GM03348 (cell line): ENCODE measurements at places on chromosomes 16 and 17.

GRCh38 chr17:13572581-13572980, 29.1 kb downstream of the HS3ST3A1 start:
- no peak for DNase-seq

DNA sequence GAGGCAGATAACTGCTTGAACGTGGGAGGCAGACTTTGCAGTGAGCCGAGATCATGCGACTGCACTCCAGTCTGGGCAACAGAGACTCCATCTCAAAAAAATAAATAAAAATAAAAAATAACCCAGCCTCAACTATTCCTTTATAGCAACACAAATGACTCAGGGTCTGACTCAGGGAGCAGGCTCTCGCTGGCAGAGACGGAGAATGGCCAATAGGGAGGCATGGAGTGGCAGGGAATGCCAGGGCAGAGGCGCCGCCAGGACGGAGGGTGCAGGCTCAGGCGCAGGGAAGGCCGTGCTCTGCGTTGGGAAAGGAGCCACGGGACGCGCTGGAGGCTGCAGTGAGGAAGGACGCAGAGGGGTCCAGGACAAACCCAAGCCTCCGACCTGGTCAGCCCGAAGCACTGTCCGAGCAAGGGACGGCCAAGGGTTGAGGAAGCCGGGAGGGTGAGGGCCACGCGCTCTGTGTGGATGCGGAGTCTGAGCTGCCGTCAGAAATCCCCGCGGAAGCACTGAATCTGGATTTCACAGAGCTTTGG, 40.3 kb downstream of the PKD1 start:
- DNase-seq: no peak

GRCh38 chr16:11691235-11691634, 23.0 kb downstream of the SNN start:
- no peak for DNase-seq

- no peak for DNase-seq
Observed at GRCh38 chr17:61757168-61757567, 106.2 kb downstream of the BRIP1 start.

DNA sequence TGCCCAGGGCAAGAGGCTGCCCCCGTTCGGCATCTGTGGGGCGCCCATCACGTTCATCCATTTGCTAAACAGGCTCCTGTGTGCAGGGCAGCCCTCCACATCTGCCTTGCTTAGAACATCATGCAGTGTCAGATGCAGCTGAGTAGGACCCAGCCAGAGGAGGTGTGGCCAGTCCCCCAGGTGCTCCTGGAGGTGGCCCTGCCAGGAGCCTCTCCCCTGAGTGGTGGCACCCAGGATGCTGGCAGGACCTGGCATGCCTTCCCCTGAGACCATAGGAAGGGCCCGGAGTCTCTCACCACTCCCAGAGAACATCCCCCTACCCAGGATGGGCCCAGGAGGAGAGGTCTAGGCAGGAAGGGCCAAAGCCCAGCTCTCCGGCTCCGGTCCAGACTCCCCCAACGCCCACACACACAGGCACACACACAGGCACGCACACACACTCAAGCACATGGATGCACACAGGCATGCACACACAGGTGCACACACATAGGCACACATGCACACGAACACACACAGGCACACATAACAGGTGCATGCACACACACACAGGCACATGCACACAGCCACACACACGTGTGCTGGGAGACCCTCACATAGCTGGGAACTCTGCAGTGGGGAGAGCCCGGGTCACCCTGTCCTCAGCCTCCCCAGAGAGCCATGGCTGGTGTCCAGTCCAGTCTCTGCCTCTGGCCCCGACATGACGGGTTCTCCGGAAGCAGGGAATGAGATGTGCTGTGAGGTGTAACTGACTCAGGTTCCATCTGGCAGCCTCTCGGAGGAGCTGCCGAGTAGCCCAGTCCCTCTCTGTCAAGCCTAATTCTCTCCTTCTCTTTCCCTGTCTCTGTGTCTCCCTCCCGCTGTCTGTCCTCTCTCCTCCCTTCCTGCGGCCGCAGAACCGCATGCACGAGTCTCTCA, 74.6 kb downstream of the AMFR start:
- no peak for DNase-seq

DNA sequence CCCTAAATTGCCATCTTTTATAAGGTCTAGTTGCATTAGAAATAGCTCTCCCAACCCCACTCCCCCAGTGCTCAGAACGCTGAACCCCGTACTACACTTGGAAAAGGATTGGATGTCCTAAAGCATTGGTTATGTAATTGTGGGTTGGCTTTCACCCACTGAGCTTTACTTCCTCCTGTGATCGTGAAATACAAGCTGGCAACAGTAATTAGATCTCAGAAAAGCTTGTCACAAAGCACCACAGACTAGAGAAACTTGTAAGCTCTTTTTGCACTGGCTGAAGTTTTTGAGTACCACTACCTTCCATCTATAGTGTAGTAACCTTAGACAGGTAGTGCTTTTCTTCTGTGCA, 54.4 kb downstream of the SIAH1 start:
- no peak for DNase-seq

GRCh38 chr16:57993897-57994296, 6.6 kb downstream of the ZNF319 start:
- no peak for DNase-seq

DNA sequence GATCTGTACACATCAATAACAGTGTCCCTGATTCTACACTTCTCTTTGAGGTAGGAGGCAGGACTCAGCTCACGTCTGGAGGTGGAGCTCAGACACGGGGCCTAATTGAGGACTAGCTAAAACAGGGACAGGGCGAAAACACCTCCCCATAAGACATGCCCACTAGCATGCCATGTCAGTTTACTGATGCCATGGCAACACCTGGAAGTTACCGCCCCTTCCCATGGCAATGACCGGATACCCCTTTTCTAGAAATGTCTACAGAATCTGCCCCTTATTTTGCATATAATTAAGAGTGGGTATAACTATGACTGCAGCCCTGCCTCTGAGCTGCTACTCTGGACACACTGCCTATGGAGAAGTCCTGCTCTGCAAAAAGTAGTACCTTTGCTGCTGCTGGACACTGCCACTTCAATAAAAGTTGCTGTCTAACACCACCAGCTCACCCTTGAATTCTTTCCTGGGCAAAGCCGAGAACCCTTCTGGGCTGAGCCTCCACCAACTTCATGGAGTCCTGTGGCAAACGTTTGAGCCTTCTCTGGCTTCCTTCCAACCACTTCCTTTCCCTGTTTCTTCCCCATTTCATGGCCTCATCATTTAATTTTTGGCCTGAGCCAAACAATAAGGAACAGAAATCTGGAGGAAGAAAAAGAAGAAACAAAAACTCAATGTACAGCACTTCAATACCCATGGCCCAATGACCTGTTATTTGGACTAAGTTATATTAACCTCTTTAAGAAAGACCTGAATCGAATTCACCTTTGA, 21.0 kb downstream of the PHB1 start:
- DNase-seq: no peak

GRCh38 chr17:14307560-14308024, 6.7 kb downstream of the HS3ST3B1 start:
- peak; percentile 59 for DNase-seq

GRCh38 chr17:49757151-49757777, 6.7 kb downstream of the FAM117A start:
- no peak for DNase-seq

DNA sequence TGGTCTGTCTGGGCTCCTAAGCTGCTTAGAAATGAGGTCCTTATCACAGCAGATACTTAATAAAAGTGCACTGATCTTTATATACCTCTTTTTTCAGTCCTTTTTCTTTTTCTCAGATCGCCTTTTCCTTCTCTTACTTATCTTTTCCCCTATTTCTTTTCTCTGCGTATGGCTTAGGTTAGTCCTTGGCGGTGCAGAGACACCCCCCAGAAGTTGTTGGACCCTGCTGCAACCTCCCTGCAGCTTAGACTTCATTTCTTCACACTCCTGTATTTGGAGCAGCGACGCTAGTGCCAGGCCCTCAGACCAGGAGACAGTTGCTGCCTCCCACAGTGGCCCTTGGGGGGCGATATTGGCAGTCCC, 67.6 kb downstream of the CENPV start:
- no peak for DNase-seq

GRCh38 chr17:79633993-79634813, 23.4 kb upstream of the RBFOX3 start:
- DNase-seq: no peak

DNA sequence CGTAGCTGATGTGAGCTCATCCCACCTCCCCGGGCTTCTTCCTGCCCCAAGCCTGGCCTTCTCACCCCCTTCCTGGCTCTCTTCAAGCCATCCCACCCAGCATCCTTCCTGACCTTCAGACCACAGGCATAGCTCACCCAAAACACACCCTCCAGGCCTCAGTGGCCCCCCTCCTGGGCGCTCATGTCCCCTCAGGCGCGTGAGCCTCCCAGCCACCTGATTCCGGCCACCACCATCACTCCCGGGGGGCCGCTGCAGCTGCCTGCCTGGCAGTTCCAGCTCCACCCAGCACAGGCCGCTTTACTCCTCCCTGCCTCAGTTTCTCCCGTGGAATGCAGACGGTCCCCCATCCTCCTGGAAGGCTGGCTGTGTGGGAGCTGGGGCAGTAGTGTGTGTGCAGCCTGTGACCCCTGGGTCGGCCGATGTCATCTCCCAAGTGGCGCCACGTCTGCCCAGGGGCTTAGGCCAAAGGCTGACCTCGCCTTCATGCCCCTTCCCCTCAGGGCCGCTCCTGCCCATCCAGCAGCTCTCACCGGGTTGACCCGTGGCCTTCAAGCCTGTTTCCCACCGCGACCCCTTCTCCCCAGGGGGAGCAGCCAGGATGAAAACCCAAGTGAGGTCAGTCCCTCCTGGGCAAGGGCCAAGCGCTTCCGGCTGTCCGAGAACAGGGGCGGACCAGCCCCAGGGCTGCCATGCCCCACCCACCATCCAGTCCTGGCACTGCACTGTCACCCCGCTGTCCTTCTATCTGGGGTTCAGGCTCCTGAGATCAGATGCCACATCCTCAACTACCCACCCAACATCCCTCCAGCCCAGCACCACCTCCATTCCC, 11.9 kb upstream of the CHMP6 start:
- no peak for DNase-seq

DNA sequence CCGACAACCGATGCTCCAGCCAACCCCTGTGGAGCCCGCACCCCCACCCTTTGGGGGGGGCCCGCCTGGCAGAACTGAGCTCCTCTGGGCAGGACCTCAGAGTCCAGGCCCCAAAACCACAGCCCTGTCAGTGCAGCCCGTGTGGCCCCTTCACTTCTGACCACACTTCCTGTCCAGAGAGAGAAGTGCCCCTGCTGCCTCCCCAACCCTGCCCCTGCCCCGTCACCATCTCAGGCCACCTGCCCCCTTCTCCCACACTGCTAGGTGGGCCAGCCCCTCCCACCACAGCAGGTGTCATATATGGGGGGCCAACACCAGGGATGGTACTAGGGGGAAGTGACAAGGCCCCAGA, 17.9 kb downstream of the NGFR start:
- DNase-seq: no peak

GRCh38 chr16:59088431-59088830, 354.3 kb upstream of the GOT2 start:
- DNase-seq: no peak

GRCh38 chr16:61791464-61791863, 244.8 kb downstream of the CDH8 start:
- DNase-seq: peak; percentile 9

GRCh38 chr17:64130559-64131001, 636 bp upstream of the ERN1 start:
- DNase-seq: no peak

GRCh38 chr16:70804153-70804733, 3.3 kb upstream of the VAC14 start:
- DNase-seq: peak; percentile 81

- no peak for DNase-seq
Observed at GRCh38 chr17:37485938-37486570, 3.6 kb upstream of the DUSP14 start.

DNA sequence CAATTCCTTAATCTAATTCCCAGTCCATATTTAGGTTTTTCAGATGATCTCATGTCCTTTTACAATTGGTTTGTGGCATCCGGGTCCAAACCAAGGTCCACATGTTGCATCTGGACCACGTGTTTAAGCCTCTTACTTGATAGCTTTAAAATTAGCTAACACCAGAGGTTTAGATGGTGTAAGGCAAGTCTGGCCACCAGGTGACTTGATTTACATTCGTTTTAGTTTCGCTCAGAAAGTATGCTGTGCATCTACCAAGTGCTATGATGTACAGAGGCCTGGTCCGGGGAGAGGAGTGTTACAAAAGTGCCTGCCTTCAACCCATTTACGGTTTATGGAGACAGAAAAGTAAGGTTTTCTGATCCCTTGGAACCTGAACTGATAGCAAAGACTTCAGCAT, 878 bp upstream of the DNAJA2 start:
- DNase-seq: peak; percentile 16

- no peak for DNase-seq
Observed at GRCh38 chr16:85770741-85771140, 19.8 kb upstream of the C16orf74 start.

GRCh38 chr17:34902831-34903547, 58.3 kb downstream of the CCT6B start:
- DNase-seq: no peak

DNA sequence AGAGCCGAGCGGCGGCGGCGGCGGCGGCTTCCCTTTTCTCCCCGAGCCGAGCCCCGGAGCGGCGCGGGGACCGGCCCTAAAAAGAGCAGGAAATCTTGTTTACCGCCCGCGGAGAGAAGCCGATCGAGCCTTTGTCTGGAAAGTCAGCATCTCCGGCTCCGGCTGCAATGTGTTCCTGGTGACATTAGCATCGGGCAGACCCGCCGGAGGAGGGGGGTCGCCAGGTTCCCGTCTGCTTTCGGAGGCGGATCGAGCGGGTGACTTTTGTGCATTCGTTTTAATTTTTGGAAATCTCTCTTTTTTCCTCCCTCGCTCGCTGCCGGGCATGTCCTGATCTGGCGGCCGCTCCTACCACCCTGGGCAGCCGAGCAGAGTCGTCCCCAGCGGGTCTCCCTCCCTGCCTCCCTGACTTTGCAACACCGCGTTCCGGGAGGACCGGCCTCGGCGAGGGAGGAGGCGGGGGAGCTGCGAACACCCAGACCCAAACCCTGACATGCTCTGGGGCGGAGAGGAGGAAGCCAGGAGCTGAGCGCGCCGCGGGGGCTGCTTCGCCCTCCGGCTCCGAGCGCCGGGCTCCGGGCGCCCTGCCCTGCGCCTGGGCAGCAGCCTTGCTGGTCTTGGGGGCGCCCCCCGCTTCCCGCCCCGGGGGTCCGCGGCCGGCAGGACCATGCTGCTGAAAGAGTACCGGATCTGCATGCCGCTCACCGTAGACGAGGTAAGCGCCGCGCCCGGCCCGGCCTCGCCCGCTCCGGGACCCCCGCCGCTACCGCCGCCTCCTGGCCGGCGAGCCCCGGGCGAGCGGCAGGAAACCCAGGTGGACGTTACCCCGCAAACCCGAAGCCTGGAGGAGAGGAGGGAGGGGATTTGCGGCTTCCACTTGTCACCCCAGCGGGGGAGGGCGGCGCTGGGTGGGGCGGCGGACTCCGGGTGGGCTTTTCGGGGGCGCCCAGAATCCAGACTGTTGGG, 690 bp downstream of the PITPNC1 start:
- peak; percentile 58 for DNase-seq

GRCh38 chr17:63741408-63742173, at the start of gene STRADA:
STRADA (minus strand) TSS chr17:63741799; CDS start chr17:63728369, 13,430 bp downstream.
- peak; percentile 99 for DNase-seq

GRCh38 chr16:68083239-68083781, 1.9 kb upstream of the NFATC3 start:
- DNase-seq: no peak
